ENCODE measurements at places on chromosomes 13 and 19.

DNA sequence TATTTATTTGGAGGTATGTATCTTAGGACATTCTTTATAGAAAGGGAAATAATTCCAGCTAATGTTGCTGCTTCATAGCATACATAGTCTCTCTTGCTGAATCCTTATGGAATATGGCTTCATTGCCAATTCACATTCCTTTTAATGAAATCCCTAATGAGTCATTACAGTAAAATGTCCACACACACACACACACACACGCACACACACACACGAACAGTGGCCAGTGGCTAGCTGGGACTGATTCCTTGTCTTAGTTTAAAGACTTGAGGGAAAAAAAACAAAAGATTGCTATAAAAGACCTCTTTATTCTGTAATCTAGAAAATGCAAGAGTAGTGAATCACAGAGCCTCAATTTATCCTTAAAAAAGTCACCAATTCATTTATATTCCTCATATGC, 301.6 kb downstream of the SLITRK6 start:
- DNase-seq = no peak

DNA sequence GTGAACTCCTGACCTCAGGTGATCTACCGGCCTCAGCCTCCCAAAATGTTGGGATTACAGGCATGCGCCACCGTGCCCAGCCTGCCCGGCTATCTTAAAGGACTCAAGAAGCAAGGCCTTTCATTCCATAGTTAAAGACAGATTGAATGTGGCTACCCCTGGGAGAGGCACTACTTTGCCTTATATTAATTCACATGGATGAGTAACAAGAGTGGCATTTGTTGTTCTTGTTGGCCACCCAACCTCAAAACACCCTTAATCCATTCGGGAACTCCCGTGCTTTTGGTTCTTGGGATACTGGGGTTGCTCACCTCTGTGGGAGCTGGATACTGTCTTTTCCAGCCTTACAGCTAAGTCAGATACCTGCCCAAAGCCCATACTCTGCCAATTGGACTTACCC, 34.4 kb upstream of the ABCC4 start:
- no peak for DNase-seq

GRCh38 chr13:54449922-54450321, 1421.3 kb downstream of the OLFM4 start:
- DNase-seq = no peak

- no peak for DNase-seq
These were observed 144.0 kb downstream of the IRS2 start for GRCh38 chr13:109642358-109642757.

DNA sequence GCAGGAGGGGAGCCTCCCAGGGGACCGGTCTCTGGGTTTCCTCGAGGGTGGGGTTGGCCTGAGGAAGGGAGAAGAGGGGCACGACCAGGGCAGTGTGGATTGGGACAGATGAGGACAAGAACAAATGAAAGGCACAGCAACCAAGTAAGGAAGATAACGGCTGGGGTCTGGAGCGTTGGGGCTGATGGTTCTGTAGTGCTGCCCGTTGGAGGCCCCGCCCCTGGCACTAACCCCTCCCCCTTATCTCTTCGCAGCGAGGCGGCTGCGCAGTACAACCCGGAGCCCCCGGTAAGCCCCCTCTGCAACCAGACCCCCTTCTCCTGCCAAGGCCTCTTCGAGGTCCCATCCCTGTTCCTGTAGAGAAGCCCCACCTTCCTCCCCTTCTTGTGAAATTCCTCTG, 2.2 kb downstream of the CAPNS1 start:
- DNase-seq = no peak

GRCh38 chr19:900043-900301, 6.7 kb downstream of the RNU6-9 start:
- no peak for DNase-seq

DNA sequence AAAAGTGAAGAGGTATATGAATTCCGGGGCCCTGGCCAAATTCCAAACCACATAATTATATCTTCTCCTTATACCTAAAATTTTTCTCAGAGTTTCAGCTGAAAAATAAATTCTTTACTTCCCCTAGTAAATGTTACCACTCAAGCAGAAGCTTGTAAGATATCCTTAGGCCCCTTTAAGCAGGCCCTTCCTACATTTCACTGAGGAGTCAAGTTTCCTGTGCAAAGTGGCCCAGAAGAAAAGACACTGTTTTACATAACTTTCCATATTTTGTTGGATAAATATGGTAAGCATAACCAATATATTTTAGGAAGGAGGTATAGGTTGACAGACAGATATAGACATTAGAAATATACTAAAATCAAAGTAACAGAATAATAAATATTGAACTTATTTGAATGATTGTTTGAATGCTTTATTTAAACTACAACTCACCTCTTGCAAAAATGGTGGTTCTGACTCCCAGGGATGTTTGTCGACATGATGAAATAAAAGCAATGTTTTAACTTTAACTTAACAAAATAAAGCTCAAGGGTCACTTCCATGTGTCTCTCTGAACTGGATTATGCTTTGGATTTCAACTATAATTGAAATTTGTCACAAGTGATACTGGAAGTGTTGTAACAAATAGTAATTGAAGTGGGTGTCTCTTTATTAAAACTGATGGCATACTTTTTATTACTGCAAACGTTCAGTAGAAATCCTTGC, 141.2 kb downstream of the SPRY2 start:
- no peak for DNase-seq

DNA sequence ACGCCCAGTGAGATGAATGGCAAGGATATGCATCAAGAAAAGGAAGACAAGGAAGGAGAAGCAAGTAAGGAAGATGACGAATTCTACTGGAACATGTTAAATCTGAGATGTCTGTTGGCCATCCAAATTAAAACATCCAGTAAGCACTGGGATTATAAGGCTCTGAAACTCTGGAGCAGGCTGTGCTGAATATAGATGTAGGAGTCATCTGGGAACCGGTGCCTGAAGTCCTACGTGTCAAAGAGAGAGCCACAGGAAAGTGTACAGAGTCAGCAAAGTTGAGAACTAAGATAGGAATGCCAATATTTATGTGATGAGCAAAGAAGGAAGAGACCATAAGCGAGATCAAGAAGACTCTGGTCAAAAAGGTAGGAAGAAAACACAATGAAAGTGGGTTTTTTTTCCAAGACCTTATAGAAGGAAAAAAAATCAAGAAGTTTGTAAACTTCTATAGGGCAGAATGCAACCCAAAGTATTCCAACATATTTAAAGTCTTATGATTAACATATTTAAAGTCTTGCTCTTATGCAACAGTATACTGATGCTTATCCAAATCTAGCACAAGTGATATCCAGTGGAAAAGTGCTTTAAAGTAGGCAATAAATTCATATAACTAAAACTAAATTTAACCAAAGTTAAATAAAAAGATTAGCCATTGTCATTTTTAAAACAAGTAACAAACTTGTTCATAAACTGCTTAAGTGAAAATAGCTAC, 51.2 kb upstream of the EEF1AKMT1 start:
- no peak for DNase-seq

DNA sequence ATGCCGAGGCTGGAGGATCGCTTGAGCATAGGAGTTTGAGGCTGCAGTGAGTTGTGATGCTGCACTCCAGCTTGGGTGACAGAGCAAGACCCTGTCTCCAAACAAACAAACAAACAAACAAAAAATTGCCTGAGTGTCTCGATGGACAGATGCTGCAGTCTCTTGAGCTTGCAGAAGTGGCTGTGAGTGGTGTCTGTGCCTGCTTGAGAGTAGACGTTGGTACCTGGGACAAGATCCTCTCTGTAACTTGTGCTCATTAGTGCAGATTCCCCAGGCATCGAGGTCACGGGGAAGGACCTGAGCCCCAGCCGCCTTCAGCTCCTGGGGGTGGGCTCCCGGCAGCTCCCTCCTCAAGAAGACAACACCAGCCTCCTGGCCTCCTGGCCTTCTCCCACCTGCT, 8.6 kb upstream of the C5AR2 start:
- DNase-seq = no peak

DNA sequence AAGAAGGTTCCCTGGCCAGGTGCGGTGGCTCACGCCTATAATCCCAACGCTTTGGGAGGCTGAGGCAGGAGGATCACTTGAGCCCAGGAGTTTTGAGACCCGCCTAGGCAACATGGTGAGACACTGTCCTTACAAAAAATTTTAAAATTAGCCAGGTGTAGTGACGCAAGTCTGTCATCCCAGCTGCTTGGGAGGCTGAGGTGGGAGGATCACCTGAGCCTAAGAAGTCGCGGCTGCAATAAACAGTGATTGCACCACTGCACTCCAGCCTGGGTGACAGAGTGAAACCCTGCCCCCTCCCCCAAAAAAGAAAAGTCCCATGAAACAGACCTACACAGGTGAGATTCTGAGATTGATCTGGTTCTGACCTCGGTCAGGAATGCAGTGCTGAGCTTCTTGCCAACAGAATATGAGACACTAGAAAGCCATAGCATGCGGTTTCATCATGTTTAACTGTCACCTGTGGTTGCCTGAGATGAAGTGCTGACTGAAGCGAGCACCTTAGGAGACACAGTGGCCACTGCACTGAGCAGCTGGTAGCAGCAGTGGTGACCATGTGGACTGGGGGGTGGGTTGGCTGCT, 2.0 kb upstream of the A1BG start:
- DNase-seq = no peak

DNA sequence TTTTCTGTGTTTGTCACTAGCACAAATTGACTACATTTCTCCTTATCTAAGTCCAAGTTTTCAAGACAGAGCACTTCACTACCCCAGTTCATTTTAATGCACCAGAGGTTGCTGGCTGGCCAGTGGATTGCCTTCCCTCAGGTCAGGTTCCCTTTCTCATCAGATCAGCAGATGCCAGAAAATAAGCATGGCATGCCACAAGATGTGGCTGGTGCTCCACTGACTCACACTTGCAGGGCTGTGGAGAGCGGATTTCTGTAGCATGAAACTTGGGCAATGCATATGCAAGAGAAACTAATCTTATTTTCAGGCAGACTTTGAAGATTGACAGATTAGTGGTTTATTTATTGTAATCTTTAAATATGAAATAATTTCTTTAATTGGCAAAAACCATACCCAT, 79.5 kb downstream of the RUBCNL start:
- DNase-seq = no peak

DNA sequence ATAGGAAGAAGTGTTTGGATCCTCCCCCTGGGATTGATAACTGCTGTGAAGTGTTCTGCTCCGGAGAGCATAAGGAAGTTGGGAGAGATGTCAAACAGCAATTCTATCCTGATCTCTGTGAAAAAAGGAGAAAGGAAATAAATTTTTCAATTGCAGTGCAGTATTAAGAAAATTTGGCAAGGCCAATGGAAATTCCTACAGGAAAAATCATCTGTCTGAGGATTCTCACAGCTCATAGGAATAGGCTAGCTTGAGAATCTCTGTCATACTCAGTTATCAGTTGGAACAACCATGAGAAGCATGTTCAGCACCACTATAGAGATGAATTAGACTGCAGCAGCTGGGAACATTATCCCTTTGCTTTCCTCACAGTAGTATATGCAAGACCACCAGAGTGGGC, 1238.9 kb upstream of the MIR17HG start:
- no peak for DNase-seq

DNA sequence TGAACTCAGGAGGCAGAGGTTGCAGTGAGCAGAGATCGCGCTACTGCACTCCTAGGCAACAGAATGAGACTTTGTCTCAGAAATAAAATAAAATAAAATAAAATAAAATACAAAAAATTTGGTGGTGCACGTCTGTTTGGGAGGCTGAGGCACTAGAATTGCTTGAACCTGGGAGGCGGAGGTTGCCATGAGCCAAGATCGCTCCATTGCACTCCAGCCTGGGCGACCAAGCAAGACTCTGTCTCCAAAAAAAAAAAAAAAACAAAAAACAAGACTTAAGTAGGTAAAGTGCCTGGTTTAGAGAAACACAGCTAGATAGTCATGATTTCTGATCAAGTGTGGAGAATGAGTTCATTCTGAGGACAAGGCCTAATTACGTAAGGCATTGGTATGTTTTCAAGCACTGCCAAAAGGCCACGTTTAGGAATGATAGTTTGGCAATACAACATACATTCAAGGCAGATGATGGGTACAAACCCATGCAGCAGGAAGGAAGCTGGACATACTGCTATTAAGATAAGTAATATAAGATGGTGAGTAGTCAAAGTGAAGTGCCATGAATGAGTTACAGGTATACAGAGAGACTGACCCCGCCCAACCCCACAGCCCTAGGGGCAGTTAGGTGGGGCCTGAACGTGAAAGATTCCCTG, 4.8 kb upstream of the UCHL3 start:
- DNase-seq = no peak

- no peak for DNase-seq
These were observed 455.7 kb downstream of the FGF9 start for GRCh38 chr13:22126433-22127021.

- no peak for DNase-seq
These were observed 1.4 kb downstream of the ZNF575 start for GRCh38 chr19:43534305-43534815.

- DNase-seq = no peak
These were observed 465.1 kb downstream of the SLITRK5 start for GRCh38 chr13:88136098-88136790.

- DNase-seq = no peak
These were observed at the start of gene BCL3 for GRCh38 chr19:44748426-44749254. BCL3 (plus strand) TSS chr19:44748708; CDS start chr19:44748791, 83 bp downstream.

DNA sequence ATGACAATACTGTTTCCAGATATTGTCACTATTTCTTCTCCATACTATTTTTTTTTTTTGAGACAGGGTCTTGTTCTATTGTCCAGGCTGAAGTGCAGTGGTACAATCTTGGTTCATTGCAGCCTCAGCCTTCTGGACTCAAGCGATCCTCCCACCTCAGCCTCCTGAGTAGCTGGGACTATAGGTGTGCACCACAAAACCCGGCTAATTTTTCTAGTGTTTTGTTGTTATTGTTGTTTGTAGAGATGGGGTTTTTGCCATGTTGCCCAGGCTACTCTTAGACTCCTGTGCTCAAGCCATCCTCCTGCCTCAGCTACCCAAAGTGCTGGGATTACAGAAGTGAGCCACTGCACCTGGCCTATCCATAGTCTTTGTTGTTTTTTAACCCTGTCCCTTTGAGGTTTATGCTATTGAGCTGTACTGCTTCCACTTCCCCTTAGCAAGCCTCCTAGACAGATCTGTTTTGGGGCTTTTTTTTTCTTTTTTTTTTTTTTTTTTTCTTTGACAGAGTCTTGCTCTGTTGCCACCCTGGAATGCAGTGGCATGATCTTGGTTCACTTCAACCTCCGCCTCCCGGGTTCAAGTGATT, 27.6 kb upstream of the MAP3K10 start:
- DNase-seq = no peak

- no peak for DNase-seq
These were observed 11.6 kb downstream of the PNPLA6 start for GRCh38 chr19:7547159-7547558.

- no peak for DNase-seq
These were observed 343.8 kb downstream of the RBM26 start for GRCh38 chr13:79062291-79062690.

- no peak for DNase-seq
These were observed 530.7 kb upstream of the SLITRK1 start for GRCh38 chr13:84413016-84413415.
